Inflammatory macrophage treated with lipopolysaccharide for 4 hours (primary cell): ENCODE measurements at places on chromosomes 5 and 9.

- no peak for DNase-seq
Measured at GRCh38 chr9:123083680-123084079, 50.2 kb downstream of the GPR21 start.

- DNase-seq = peak; percentile 79
Measured at GRCh38 chr9:35257986-35258659, 96.3 kb downstream of the UNC13B start.

DNA sequence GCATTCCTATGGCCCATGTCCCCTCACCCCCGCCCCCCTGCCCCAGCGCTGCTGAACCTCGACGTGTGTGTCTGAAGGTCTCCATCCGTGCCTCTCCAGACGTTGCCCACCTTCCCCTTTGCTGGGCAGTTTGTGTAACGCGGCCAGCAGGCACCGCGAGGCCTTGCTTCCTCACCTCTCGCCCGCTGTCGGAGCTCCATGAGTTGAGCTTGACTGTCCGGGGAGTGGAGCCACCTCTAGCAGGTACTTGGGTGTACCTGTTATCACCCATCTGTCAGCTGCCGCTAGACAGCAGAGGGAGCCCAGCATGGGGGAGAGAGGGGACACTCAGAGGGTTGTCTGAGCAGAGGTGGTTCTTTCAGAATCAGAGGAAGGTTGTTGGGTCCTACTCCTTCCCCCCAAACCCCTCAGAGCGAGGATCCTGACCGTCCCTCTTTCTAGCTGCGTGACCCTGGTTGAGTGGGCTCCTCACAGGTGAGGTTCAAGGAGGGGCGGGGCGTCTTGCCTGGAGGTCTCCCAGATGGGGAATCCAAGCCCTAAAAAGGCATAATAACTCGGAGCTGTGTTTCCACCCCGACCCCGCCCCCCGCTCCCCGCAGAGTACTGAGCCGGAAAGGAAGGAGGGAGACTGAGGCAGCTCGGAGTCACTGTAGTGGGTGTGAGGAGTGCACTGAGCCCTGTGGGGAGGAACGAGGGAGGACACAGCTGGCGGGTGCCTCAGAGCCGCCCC lies 184.7 kb downstream of the C9orf50 start:
- no peak for DNase-seq

DNA sequence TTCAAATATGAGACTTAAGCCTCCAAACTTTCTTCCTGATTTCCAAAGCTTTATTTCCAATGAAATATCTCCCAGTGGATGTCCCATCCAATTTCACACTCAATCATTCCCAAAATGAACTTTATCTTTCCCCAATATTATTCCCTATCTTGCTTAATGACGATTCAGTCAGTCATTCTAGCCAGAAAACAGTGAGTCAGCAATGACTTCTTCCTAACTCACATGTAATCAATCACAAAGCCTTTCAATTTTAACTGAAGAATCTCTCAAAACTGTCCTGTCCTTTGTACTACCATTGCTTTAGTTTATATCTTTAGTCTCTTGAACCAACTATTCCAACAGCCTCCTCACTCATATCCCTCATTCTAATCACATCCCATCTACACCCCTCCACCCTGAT lies 34.9 kb downstream of the NSA2 start:
- DNase-seq = no peak

DNA sequence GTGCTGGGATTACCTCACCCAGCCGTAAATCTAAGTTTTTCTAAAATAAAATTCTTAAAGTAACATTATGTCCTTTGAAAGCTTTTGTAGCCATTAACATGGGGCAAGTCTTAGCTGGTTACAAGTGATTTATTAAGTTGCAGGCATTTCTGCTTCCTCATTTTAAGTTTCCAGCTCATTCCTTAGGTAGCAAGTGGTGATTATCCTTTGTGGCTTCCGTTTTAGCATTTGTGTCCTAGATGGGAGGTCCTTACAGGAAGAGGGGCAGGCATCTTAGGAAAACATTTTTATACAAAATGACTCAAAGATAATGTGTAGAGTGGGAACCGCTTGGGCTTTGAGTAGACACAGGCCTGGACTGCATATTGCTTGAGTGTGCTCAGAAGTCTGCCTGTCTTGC lies 35.0 kb upstream of the ROPN1L start:
- no peak for DNase-seq

- peak; percentile 11 for DNase-seq
Measured at GRCh38 chr5:156473269-156473908, 146.4 kb downstream of the SGCD start.

GRCh38 chr5:36651761-36652685 lies 45.6 kb downstream of the SLC1A3 start:
- no peak for DNase-seq

- DNase-seq = no peak
Measured at GRCh38 chr5:102933316-102933715, 178.2 kb downstream of the PAM start.

- DNase-seq = no peak
Measured at GRCh38 chr5:139644001-139644456, 4.1 kb upstream of the CXXC5 start.

DNA sequence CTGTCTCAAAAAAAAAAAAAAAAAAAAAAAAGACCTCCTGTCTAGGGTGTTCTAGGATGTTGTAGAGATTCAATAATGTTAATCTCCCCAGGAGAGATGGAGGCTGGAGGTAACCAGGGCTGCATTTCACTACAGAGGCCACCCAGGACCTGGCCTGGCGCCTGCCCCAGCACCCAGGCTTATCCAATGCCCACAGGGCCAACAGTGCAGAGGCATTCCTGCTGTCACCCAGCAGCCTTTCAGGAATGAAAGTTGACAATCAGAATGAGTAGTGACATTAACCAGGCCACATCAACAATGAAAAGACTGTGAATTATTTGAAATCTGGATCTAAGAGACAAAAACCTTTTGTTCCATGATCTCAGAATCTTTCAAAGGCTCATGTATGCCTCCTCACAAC lies 36.2 kb upstream of the GABRP start:
- DNase-seq = no peak

- DNase-seq = no peak
Measured at GRCh38 chr5:32639943-32640342, 54.6 kb downstream of the SUB1 start.

DNA sequence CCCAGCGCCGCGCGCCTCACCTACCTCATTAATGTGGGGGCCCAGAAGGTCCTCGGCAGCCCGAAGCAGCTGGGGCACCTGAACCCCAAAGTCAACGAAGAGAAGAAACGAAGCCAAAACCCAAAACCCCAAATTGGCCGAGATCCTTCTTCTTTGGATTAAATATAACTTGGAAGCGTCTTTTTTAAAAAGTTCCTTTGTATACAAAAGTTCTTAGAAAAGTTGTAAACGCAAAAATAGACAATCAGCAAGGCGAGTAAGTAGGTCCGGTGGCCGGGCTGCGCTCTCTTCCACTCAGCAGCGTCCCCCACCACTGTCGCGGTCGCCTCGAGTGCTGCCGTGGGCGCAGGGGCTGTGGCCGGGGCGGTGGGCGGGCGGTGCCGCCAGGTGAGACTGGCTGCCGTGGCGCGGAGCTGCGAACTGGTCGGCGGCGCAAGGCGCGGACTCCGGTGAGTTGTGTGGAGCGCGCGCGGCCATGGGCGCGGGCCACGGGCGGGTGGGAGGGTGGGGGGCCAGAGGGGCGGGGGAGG lies 360 bp downstream of the KLF4 start:
- DNase-seq = no peak

DNA sequence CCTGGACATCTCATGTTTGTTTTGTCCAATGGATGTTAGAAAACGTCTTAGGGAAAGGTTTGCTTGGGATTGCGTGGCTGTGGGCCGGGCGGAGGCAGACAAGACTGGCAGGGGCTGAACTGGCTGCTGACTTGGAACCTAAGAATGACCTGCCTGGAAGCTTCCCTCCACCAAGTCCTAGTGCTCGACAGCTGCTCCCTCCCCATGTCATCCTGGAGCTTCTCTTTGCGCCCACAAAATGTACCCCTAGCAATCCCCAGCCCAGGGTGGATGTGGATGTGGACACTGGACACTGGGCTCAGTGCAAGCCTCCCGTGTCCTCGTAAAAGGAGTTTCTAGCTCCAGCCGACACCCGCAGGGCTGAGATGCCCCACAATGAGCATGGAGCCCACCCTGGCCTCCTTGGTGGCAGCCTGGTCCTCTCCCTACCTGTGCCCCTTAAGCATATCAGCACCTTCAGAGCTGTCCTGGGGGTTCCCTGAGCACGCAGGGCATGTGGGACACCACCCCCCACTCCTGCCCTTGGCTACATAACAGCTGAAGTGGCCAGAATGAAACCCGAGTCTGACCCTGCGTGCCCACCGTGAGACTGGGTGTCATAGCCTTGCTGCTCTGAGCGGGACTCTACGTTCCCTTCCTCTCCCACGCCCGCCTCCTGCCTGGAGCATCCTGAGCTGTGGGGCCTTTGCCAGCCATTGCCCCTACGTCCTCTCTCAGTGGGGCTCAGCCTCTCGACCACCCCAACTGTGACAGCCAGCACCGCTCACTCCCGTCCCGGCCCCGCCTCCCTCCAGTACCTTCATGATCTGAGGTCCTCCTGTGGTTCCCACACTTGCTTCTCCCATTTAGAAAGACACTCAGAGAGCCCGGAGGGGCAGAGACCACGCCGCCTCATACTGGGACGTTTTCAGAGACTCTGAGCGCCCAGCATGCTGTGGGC lies 180.8 kb downstream of the ROR2 start:
- DNase-seq = no peak

DNA sequence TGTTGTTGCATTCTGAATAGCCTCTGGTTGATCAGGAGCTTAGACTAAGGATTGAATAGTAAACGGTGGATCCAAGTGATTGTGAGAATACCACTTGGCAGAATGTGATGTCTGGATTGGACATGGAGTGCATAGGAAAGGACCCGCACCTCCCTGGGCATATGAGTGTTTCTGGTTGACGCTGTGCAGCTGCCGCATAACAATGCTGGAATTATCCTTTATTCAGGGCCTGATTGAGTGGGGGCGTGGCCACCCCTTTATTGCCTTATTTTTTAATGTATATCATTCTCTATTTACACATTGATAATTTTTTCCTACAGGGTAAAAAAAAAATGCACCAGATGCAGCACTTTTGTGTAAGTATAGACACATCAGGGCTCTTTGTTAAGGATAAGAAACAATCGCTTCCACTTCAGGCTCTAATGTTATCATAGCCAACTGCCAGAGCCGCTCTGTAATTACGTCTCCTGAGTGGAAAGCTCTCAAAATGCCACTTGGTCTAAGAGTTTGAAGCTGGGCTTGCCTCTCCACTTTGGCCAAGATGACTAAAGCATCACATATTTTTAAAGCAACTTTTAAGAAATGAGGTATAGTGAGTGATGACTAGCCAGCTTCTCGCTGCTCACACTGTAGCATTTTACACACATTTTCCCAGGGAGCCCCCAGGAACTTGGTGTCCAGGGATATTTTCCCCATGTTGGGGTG lies 5.7 kb downstream of the FGD3 start:
- DNase-seq = no peak

DNA sequence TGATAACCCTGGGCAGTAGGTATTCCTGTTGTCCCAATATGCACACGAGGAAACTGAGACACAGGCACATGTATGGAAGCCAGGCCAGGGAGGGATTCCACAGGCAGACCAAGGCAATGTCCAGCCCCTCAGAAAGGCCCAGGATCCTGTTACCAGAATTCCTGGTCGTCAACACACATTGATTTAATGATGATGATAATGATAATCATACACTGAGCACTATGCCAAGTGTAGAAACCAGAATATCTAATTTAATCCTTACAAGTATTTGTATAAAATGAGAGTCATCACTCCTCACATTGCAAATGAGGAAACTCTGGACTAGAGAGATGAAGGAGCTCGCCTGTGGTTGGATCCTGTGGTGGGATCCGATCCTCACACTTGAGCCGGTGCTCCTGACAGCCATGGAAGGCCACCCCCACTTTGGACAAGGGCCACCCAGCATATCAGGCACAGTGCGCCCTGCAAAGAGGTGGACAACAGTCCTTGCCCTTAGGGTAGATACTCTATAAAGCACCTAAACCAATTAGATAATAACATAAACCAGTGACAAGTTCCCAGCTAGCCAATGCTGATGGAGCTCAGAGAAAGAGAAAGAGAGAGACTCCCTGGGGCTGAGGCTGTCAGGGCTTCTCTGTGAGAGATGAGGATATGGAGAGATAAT lies 185.3 kb downstream of the SLIT3 start:
- DNase-seq = no peak

DNA sequence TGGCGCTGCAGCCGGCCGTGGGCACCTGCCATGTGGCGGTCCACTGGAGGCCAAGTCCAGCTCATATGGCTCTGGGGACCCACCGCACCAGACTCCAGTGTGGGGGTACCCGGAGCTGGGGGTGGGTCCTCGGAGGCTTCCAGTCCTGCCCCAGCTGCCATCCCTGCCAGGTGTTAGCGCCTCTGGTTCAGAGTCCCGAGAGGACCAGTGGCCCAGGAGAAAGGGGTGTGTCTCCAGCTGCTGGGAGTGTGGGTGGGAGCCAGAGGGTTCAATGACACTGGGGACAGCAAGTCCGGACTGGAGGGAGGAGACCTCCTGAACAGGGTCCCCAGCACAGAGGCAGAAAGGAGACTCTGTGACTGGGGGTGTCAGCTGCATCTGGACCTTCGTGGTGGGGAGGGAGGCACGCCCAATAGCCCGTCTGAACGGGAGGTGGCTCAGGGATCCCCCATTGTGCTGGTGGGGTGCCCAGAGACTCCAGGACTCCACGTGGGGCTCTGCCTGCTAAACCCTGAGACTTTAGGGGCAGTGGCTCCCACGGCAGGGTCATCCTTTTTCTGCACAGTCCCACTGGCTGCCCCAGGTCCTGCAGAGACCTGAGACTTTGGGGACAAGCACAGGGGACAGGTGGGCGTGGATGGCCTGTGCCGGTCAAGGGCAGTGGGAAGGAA lies 2.4 kb upstream of the AHRR start:
- no peak for DNase-seq

GRCh38 chr5:113270086-113270485 lies 164.7 kb downstream of the TSSK1B start:
- DNase-seq = no peak

GRCh38 chr9:87725356-87725899 lies 491 bp upstream of the CTSL start:
- DNase-seq = no peak

DNA sequence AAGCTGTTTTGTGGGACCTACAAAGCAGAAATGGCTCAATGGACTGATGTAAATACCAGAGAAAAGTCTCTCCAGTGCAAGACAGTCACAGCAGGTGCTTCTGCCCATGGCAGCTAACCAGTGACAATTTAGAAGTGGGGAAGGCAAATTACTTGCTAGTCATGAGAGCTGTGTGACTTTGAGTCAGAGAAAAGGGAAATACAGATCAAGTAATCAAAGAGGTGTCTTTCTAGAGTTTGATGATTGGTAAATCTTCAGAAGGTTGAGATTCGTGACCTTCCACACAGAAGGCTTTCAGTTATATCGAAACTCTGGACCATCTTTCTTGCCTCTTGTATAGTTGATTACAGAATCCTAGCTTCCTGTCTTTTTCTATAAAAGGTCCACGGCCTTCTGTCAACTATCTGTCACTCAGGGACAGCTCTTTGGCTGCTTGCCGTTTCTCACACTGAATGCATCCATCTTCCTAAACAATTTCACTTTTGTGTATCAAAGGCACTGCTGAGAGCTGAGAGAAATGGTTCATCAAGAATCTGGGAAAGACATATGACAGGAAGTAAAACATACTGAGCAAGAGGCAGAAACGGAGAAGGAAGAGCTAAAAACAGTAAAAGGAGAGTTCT lies 993.9 kb upstream of the ACO1 start:
- no peak for DNase-seq

- DNase-seq = no peak
Measured at GRCh38 chr5:174319551-174319950, 274.0 kb downstream of the NSG2 start.
